ENCODE measurements at places on chromosomes 5 and 9.
A peak's percentile ranks its signal among the peaks of the same experiment; 100 is the strongest.

- no peak for DNase-seq
Observed at GRCh38 chr5:1431896-1432295, 13.3 kb downstream of the SLC6A3 start.

- peak; percentile 97 for DNase-seq
Observed at GRCh38 chr5:84688566-84688965, 303.9 kb upstream of the EDIL3 start.

GRCh38 chr9:1048811-1049210 lies 1.3 kb upstream of the DMRT2 start:
- DNase-seq = no peak

GRCh38 chr5:174151599-174152181 lies 106.2 kb downstream of the NSG2 start:
- no peak for DNase-seq

- DNase-seq = no peak
Observed at GRCh38 chr5:111535879-111536549, 23.7 kb upstream of the STARD4 start.

GRCh38 chr5:142810743-142811290 lies 40.6 kb downstream of the ARHGAP26 start:
- no peak for DNase-seq

GRCh38 chr5:176601901-176602482 lies 8.0 kb downstream of the GPRIN1 start:
- DNase-seq = no peak

DNA sequence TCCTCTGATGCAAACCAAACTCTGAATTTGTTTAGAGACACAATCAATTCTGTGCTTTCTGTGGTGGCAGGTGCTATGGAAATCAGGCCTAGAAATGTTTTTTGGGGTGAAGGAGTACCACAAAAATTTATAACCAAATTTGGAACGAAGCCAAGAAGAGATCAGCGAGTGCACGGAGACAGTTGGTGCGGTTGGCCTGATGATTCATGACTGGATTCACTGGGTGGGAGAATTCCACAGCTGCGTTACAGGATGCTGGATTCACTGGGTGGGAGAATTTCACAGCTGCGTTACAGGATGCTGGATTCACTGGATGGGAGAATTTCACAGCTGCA lies 135.6 kb upstream of the IRX4 start:
- DNase-seq = no peak

DNA sequence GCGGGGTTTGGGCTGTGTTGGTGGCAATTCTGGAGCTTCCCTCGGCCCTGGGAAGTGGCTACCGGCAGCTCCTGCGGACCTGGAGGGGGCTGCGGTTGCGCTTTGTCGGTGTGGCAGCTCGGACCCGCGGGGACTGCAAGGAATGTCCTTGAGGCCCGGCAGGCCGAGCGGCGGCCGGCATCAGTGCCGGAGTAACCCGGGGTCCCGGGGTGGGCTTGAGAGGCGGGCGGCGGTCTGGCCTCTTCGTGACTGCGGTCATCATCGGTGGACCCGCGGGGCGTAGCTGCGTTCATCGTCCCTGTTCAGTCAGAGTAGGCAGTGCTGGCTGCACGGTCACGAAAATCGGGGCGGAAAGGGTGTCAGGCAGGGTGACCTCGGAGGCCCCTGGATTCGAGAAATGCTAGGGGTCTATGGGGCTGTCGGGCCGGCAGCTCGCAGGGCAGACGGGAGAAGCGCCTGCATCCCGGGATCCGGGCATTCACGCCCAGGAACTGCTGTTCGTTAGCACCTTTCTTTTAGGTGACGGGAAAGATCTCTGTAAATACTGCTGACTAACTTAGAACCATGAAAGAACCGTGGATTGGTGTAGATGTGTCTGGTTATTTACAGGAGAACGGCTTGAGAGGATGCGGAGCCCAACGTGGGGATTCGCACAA lies 474 bp downstream of the HMGCR start:
- no peak for DNase-seq

DNA sequence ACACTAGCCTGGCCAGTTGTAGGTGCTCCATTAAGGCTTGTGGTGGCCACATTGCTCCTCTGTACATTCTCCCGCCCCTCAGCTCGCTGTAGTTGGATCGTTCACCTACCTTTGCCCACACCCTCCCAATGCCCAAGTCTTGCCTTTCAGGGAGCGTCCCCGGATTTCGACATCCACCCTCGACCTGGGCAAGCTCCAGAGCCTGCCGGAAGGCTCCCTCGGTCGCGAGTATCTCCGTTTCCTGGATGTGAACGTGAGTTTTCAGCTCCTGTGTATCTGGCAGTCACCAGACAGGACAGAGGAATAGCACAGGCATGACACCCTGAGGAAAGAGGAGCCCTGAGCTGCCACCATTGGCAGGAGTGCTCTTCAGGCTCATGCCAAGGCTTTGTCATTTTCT lies 3.0 kb downstream of the COQ4 start:
- no peak for DNase-seq

- DNase-seq = no peak
Observed at GRCh38 chr5:73446631-73447529, 1.7 kb downstream of the FOXD1 start.

DNA sequence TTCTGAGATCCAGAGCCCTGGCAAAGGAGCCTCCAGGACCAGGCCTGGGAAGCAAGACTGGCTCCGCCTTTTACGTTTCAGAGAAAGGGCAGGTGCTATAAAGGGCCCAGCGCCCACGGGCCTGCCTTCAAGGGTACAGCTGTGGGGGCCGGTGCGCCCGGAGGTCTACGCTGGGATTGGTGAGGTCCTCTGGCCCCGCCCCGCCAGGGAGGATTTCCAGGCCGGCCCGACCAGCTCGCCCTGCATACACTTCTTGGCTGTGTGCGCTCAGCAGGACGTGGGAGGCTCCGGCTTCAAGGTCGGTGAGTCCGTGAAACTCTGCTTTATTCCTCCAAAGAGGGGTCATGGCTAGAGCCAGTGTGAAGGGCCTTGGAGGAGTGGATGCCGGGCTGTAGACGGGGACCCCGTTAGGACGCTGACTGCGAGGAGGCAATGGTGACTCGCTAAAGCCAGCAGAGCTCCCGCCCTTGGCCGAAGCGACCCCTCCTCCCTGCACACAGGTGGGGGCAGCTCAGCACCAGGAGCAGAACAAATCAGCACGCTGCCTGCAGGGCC lies at the start of gene CKMT2:
Gene CKMT2 (plus strand): TSS at position 243 of the 555 bp plus-strand sequence. CDS start 17,811 bp downstream, outside the sequence.
- DNase-seq = no peak

DNA sequence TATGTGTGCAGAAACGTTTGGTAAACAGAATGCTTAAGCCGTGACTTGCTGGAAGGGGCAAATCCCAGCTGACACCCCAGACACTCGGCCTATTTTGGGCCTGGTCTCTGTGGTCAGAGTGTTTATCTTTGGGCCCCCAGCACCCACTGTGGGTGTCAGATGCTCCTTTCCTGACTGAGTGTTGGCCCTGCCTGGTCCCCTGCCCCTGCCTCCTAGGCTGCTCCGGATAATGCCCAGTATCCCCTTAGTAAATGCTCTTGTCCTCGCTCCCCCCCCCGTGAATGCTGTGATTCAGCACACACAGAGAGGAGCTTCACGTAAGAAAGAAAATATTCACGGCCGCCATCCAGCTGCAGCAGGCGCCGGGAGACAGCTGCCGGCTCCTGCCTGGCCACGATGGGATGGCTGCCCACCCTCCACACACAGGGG lies 11.3 kb upstream of the ANGPTL2 start:
- peak; percentile 48 for DNase-seq

DNA sequence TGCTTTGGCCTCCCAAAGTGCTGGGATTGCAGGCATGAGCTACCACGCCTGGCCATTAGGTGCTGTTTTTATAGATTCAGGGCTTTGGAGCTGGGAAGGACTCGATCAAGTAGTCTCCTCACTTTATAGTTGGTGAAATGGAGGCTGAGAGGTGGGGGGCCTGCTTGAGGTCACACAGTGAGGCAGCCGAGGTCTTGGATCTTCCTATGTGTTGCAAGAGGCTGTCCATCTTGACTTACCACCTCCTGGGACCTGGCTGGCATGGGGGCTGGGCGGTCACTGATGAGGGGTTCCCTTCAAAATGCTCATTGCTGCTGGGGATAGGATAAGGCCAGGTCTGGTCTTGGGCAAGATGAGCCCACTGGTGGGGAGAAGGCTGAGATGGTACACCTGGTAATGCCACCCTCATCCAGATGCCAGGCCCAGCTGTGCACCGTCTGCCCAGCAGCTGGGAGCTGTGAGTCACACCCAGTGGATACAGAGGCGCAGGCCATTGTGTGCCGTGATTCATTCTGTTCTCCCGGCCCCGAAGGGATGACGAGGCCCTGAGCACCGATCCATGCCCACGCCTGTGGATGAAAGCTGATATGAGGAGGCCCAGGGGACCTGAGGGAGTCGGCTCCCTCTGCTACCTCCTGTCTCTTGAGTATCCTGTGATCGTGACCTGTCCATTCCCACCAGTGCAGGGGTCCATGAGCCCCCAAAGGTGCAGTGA lies 10.5 kb upstream of the NDST1 start:
- DNase-seq = peak; percentile 72

DNA sequence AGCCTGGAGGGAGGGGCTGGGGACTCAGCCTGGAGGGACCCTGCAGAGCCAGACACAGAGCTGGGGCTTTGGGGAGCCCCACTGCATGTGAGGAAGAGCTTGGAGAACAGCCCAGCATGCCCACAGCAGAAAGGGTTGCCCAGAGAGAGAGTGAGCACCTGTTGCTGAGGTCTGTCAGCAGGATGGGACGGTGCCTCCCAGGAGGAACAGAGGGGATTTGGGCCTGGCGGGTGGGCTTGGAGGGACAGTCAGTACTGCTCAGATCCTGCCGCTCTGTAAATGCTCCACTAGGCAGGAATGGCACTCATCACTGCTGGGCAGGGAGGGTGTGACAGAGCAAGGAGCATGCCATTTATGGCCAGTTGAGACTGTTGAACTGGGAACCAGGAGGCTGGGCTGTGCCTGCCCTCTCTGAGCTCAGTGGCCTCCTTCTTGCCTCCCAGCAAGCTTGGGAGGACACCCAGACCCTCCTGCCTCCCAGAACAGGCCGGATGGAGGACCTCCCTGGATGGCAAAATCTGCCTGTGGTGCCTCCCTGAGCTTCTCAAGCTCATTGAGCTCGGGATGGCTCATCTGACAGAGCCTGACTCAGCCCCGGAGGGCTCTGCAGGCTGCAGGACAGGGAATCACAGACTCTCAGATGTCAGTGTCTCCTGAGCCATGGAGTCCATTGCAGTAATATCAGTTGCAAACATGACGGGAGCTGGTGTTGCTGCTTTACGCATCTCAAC lies 786 bp upstream of the HRCT1 start:
- DNase-seq = no peak

DNA sequence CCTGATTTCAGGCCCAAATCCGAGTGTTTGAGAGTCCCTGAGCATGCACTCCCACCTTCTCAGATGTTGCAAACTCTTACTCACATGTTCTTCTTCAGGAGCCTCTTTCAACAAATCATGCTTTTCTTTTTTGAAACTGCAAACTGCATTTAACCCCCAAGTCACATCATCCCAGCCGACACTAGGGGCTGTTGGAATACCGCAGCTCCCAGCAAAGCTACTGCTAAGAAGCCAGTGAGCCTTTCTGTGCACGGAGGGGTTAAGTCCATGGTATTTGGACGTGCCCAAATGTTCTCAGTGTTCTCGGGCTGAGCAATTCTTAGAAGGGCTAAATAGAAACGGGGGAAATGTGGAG lies 282.9 kb downstream of the NFIB start:
- DNase-seq = peak; percentile 58

DNA sequence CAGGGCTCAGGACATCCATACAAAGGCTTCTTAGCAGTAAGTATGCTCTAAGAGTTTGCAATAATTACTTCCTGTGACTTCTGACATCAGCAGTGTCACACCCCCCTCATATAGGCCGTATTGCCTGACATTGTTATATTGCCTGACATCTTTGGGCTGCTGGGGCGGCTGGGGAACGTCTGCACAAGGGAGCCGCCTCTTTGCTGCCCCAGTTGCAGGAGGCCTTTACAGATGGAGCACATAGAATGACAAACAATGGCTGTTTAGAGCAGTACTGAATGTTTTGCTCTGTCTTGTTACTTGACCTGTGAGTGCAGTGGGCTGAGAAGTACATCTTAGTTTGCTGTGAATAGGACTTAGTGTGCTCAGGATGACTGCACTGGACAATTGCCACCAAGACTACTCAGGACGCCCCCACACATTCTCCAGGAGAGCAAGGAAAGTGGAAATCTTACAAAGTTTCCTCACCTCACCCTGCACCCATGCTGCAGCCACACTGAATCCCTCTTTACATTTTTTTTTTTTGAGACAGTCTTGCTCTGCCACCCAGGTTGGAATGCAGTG lies 65.4 kb upstream of the SPOCK1 start:
- DNase-seq = peak; percentile 16

DNA sequence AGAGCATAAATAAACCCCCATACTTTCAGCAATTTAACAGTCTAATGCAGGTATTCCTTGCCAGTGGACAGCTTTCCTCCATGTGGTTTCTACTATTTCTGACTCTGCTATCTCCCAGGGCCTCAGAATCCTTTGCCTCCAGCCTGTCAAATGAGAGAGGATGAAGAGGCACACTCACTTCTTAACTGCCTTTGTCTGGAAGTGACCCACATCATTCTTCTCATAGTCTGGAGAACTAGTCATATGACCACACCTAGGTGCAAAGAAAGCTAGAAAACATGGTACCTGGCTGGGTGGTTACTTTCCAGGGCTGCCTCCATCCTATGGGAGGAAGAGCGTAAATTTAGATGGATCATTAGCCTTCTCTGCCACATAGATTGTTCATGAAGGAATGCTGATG lies 22.5 kb downstream of the PALM2AKAP2 start:
- DNase-seq = no peak

- no peak for DNase-seq
Observed at GRCh38 chr9:86281593-86282076, 703 bp downstream of the ISCA1 start.

DNA sequence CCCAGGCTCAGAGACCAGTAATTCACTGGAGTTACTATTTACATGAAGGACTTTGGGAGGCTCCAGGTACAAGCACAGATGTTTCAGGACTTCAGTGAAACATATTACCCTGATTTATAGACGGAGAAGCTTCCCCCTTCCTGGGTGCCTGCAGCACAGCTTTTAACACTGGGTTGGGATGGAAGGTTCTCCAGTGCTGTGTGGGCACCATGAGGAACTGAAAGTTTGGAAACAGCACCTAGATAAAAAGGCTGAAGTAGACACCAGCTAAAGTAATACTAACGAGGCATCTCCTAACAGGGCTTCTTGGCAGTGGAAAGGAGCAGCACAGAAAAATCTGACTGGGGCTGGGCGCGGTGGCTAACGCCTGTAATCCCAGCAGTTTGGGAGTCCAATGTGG lies 70.7 kb downstream of the GCNT1 start:
- DNase-seq = no peak

- no peak for DNase-seq
Observed at GRCh38 chr5:79417495-79417894, 96.4 kb downstream of the HOMER1 start.

- DNase-seq = no peak
Observed at GRCh38 chr9:124429530-124429867, 14.3 kb upstream of the PSMB7 start.

GRCh38 chr9:105151686-105151995 lies 92.8 kb upstream of the SLC44A1 start:
- DNase-seq = no peak
